CD4-positive, alpha-beta T cell treated with Interleukin-12 subunit alpha and Interleukin-12 subunit beta, for 1 hour (primary cell): ENCODE measurements at places on chromosomes 4 and X.

- no peak for DNase-seq
These were observed 1724.3 kb upstream of the TENM3 start for GRCh38 chr4:180518906-180519305.

DNA sequence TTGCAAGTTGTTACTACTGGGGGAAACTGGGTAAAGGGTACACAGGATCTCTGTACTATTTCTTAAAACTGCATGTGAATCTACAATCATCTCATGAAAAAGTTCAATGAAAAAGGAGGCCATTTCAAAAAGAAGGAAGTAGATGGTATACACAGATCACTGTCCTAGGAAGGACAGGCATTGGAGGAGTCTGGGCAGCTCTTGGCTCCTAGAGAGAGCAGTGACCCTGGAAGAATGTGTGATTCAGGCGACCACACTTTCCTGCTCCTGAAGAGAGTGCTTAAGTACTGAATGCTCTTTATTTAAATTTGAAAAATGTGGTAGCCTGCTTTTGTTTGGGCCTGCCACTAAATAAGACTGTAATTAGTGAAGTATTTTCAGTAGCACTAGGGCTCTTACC, 318.1 kb upstream of the CASK start:
- DNase-seq: no peak

- DNase-seq: no peak
These were observed 33.6 kb upstream of the TBC1D9 start for GRCh38 chr4:140789759-140790158.

DNA sequence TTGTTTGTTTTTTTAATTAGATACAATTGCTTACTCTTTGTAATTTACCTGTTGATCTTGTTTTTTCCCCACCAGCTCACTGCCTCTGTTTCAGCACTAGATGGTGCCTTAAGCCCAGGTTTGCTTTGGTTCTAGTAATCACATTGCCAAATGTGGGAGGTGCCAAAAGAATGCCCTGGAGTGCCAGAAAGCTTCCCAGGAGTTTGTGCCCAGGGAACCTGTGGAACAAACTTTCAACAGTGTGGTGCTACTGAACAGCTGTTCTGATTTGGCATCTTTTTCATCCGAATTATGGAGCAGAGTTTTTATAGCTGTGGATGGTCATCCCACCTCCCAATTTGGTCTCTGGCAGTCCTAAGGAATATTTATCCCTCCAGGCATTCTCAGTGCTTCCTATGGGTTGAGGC, 1000.7 kb downstream of the STIM2 start:
- DNase-seq: no peak

DNA sequence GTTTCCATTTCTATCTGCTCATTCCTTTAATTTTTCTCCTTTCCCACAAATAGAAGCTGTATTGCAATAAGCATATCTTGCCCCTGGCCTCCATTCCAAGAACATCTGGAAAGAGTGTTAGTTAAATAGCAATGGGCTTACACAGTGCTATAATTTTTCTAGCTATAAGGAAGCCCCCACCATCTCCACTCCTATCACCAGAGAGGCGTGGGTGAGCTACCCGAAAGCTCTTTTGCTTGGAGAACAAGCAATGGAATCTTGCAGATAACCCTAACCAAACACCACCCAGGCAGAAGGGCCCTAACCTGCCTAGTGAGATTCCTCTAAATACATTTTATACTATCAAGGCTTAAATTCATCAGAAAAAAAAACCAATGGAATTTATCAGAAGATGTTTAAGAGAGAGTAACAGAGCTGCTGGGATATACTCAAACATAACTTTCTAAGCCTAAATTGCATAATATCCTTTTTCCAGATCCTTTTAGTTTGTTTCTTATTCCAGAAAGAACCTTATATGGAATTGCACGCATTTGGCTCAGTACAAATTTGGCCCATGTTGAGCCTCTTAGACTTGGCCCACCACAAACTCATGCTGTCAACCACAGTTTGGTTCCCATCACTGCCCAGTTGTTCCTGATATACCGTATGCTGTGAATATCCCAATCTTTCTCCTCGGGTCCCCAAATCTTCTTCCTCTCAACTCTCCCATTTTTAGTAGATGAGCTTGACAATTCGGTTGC, 91.6 kb upstream of the PLAC1 start:
- no peak for DNase-seq

- DNase-seq: no peak
These were observed 93.2 kb upstream of the KLF3 start for GRCh38 chr4:38570647-38571276.
